ENCODE measurements at places on chromosomes 6 and 20.

- no peak for DNase-seq
These were observed 79.6 kb downstream of the OLIG3 start for GRCh38 chr6:137414599-137414998.

DNA sequence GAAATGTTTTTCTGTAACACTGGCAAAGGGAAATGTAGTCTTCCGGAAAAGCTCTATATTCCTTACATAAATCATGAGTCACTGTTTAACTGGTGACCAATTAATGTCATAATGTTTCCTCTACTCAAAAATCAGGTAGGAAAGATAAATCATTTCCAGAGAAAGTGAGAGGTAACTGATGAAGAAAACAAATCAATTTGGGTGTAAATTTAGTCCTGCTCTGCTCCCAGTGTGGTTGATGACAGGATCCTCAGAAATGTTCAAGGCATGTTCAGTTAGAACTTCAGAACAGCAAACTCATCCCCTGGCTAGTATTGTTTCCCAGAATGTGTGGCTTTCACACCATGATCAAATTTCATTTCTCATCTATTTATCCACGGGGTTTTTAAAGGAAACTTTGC lies 38.8 kb upstream of the SPACA1 start:
- DNase-seq: no peak

GRCh38 chr20:5731753-5732366 lies 18.3 kb upstream of the SHLD1 start:
- DNase-seq: no peak

DNA sequence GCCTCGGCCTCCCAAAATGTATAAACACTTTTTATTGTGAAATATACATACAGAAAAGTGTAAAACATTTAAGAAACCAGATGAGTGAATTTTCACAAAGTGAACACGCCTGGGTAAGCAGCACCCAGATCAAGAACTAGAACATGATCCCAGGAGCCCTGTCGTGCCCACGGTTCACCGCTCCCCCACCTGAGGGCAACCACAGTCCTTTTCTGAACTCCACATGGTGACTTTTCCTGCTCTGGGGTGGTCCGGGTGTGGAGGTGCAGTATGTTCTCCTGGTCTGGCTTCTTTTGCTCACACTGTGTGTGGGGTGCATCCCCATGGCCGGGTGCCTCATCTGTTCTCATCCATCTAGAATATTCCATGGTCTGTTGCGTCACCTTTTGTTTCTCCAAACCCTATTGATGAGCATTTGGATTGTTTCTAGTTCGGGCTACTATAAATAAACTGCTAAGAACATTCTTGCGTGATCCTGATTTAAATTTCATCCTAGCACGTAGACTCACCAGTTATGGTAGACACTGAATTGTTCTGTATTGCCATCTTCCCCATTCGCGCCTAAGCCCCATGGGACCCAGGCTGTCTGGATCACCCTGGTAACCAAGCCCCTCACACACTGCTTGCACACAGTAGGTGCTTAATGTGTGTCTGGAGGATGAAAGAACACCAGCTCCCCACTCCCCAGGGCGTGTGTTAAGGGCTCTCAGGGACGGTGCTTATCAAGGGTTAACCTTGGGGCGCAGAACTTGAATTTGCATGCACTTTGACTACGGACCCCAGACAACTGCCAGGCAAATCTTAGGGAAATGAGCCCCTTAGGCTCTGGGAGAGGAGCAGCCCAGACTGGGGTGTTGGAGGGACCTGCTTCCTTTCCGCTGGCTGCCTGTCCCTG lies 56.2 kb downstream of the CTCFL start:
- no peak for DNase-seq

DNA sequence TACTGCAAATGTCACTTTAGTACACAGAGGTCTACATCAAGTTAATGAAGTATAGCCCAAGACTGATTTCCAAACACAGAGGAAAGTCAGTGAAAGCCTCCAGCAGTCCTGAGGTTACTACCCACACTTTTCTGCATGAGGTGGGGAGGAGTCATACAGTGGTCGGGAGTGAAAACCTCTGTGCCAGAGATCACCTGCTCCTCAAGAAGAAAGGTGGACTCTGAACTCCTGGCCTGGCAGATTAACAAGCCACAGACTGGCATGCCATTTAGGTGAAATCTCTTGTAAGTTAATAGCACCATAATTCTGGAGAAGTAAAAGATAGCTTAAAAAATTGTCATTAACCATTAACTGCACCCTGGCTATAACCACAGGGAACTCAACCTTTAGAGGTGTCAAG lies 125.0 kb upstream of the LAMP5 start:
- no peak for DNase-seq

DNA sequence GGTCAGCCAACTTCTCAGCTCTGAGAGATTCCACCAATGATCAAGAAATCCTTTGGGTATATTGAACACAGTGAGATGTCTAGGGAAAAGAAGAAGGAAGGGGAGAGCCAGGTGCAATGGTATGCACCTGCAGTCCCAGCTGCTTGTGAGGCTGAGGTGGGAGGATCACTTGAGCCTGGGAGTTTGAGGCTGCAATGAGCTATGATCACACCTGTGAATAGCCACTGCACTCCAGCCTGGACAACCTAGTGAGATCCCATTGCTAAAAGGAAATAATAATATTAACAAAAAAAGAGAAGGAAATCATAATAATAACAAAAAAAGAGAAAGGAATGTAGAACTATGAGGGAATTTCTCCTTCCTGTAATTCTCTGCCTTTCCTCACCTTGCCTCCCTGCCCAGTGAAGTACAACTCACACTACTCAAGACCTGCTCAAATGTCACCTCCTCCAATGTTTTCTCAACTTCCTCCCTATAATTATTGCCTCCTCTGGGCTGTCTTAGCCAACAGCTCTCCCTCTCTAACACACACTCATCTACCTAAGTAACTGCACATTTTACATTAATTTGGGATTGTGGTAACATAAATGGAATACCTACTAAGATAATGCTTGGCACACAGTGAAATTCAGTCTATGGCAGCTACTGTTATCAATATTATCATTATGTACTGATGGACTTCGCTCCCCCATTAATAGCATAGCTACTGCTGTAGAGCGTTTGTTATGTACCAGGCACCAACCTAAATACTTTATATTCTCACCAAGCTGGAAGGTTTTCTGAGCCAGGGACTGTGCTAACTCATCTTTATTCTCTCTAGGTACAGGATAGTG lies 103.6 kb downstream of the KIF13A start:
- DNase-seq: no peak

- no peak for DNase-seq
These were observed 2.6 kb upstream of the DEF6 start for GRCh38 chr6:35295036-35295435.

GRCh38 chr6:2809015-2809414 lies 32.6 kb downstream of the SERPINB1 start:
- DNase-seq: no peak

DNA sequence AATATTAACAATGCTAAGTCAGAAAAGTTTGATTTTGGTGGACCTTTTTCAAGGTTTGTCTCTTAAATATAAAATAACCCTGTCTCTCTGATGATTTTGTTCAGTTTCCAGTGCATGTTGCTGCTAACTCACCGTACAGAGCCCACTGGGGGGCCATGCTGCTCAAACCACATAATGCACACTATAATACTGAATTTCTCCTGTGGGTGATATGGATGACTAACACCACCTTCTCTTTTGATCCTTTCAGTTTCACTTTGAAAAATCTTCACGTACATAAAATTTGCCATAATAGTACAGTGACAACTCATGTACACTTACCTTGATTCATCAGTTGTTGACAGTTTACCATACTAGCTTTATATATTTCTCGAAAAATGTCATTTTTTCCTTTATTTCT lies 506.6 kb upstream of the MAN1A1 start:
- no peak for DNase-seq

GRCh38 chr6:39520916-39521315 lies 198.4 kb upstream of the KCNK16 start:
- no peak for DNase-seq

DNA sequence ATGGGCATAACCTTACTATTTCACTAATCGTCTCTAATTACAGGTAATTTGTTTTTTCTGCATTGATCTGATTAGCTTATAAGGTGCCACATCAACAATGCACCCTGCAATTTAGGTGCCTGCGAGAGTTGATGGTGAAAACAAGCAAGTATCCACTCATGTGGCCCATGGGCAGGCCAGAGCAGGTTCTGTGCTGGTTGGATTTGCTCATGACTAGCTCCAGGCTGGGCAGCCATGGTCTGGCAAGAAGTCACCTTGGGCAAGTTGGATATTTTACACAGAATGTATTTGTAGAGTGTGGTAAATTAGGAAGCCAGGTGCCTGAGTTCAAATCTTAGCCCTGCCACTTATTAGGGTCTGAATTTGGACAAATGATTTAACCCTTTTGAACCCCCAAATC lies 25.3 kb downstream of the RAB44 start:
- DNase-seq: no peak
